ENCODE measurements at places on chromosomes 12 and 14.

- DNase-seq: no peak
These were observed 160.6 kb downstream of the MYRFL start for GRCh38 chr12:69985656-69986055.

- no peak for DNase-seq
These were observed 111.2 kb downstream of the CHST11 start for GRCh38 chr12:104567832-104568486.

DNA sequence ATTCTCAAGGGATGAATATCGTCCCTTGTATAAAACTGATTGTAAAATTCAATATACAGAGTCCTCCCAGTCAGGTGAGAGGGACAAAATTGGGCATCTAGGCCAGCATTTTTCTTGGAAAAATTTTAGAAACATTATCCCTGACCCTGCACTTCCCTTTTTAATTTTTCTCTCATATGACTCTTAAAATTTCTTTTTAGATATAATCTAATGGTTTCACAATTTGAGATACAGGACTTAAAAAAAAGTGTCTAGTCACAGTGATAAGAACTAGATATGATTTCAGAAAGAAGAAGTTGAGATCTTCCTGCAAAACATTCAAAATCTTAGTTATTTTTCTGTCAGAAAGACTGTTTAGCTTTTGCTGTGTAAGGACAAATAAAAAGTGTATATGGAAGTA lies 270.8 kb upstream of the PPFIA2 start:
- no peak for DNase-seq

DNA sequence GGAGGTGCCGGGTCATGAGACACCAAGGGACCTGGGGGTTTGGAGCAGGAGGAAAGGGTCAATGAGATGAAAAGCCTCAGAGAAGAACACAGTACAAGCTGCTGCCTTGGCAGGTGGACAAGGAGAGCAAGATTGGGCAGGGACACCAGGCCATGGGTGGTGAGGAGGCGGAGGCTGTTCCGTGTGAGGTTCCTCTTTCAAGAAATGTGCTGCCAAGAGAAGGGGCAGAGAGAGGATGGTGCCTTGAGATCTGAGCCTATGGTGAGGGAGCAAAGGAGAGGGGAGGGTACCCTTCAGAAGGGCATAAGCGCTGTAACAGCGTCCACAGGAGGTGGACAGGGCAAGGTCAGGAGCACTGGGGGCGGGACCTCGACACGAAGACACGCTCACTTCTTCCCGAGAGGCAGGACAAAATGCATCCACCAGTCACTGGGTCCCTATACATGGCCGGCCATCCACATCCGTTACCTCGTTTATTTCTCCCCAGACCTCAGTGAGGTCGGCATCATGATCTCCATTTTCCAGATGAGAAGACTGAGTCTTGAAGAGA lies 100.2 kb downstream of the B4GALNT3 start:
- DNase-seq: no peak

DNA sequence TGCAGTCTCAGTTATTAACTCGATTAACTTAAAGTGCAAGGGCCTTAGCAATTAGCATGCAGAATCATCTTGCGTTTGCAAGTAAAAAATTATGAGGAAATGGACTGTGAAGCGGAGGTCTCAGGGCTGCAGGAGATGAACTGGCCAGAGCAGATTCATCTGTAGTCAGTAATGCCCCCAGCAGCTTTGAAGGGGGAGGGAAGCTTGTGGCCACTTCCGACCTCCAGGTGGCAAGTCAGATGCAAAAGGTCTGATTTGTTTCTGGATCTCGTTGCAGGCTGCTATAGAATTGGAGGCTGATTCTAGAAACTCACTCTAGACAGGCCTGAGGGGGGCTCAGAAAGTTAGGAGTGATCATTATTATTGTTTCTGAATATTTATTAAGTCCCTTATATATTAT lies 107.4 kb upstream of the RGS6 start:
- DNase-seq: no peak

DNA sequence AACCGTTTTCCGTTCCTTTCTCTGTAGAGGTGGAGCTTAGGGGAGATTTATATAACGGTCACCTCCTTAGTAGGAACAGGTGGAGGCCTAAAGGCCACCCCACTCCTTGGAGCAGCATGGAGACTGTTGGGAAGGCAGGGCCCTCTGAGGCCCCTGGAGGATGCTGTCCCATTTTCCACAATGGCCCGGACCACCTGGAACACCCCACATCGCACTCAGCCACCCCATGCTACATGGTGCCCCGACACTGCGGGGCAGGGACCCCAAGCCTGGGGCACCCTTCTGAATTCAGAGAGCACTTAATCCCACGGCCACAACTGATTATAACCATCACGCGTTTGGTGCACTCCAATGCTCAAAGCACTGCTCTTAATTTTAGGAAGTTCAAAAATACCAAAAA lies 41.4 kb downstream of the C14orf132 start:
- DNase-seq: no peak

GRCh38 chr14:32477396-32477795 lies 148.3 kb downstream of the AKAP6 start:
- no peak for DNase-seq

GRCh38 chr12:122129131-122129530 lies 44.9 kb downstream of the IL31 start:
- no peak for DNase-seq

DNA sequence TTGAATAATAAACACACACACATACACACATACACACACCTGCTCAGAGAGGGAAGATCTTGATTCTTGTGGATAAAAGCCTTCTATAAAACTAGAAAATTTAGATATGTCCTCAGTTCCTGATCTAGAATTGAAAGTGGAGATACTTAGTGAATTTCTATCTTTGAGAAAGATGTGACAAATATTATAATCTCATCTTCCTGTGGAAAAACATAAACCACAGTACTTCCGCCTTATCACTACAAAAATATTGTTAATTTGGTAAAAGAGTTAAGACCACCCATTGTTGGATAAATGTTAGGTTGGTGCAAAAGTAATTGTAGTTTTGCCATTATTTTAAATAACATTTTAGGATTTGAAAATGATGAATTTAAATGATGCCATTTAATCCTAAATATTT lies at the start of gene KLRK1:
Gene KLRK1 (minus strand): TSS at position 138 of the 400 bp plus-strand sequence. CDS start 1,231 bp downstream, outside the sequence.
- no peak for DNase-seq

DNA sequence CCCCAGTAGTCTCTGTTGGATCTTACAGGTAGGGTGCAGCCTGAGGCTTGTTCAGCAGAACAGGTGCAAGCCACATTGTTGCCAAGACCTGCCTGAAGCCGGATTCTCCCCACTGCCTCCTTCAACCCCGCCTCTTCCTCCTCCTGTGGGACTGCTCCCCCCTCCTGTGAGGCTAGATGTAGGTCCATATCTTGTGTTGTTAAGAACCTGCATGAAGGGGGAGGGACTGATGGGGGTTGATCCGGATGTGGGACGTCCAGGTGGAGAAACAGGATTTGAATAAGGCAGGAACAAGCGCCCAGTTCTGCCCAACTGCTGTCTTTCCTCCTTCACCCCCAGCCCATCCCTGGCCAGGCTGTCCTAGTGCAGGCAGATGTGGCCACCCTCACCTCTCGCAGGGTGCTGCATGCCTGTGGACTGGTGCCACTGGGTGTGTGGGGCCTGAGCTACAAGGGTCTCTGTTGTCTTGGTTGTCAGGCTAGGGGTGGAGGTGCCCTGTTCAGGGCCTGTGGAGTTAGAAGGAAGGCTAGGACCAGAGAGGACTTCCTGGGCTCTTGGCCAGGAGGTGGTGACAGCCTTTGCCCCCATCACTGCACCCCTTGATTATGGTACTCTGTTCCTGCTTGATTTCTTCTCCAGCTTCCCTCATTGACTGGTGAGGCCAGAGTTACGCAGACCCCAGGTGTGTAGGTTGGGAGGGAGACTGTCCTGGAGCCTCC lies 1.4 kb downstream of the NR4A1 start:
- peak; percentile 36 for DNase-seq

DNA sequence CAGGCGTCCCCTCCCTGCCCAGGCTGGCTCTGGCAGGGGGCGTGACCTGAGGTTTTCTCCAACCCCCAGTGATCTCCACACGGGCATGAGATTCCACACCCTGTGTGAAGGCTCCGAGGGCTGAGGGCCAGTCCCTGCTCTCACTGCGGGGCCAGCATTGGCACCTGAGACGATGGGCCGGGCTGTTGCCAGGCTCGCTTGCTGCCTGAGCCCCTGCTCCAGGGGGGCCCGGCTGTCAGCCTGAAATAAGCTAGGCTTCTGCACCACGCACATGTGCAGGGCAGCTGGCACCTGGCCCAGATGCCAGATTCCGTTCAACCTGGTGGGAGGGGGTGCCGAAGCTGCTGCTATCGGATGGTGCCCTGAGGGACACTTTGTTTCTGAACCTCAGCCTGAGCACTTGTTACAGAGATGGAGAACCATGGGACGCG lies 196.5 kb upstream of the PRMT8 start:
- DNase-seq: no peak

DNA sequence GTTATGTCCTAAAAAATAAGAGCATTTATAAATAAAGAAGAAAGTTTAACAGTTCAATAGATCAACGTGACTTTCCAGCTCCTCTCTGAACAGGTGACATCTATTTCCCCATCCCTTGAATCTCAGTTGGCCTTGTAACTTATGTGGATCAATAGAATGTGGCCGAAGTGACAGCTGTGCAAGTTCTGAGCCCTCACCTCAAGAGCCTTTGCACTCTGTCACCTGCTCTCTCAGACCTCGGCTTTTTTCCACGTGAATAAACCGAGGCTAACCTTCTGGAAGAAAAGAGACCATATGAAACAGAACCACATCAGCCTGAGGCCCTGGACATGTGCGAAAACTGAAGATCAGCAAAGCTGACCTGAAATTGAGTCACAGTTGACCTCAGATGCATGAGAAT lies 253.0 kb downstream of the DAD1 start:
- no peak for DNase-seq

- no peak for DNase-seq
These were observed 64.0 kb upstream of the WSCD2 start for GRCh38 chr12:108065069-108065468.

- no peak for DNase-seq
These were observed 126.8 kb upstream of the CPSF6 start for GRCh38 chr12:69112616-69113015.

GRCh38 chr12:64740646-64741045 lies 18.6 kb downstream of the GNS start:
- DNase-seq: no peak

GRCh38 chr14:99213527-99213971 lies 58.4 kb downstream of the BCL11B start:
- DNase-seq: no peak

DNA sequence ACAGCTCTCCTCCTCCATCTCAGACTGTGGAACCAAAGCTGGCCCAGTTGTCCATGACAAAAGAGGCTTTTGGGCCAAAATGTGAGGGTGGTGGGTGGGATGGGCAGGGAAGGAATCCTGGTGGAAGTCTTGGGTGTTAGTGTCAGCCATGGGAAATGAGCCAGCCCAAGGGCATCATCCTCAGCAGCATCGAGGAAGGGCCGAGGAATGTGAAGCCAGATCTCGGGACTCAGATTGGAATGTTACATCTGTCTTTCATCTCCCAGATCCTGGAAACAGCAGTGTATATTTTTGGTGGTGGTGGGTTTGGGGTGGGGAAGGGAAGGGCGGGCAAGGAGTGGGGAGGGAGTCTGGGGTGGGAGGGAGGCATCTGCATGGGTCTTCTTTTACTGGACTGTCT lies 11.8 kb upstream of the TAMALIN start:
- no peak for DNase-seq

DNA sequence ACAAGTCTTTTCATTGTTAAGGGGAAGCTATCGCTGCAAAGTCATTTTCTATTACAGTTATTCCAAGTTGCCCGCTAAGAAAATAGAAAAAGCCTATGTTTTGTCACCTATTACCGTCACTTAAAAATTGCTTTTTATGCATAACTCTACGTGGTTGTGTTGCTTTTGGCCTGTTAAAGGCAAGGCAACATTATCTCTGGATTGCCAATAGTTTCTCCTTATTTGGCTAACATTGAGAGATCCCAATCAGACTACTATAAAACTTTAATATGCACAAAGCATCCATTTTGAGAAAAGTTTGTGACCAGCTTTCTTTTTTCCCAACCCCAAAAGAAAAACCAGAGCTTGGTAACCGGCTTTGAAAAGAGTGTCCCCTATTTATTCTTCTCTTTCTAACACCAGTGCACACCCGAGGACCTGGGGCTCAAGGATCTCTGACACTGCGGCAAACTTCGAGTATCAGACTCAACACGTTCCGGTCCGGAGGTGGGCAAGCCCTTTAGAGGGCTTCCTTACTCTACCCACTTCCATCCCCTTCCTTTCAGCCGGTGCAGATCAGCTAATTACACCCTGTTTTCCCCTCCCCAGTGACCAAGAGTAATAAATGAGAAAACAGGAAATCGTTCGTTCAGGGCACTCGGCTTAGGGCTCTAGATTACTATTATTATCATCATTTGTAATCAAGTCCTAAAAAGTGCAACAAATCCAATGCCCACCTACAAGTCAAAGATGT lies 1.2 kb downstream of the PPP1R12A start:
- peak; percentile 42 for DNase-seq

DNA sequence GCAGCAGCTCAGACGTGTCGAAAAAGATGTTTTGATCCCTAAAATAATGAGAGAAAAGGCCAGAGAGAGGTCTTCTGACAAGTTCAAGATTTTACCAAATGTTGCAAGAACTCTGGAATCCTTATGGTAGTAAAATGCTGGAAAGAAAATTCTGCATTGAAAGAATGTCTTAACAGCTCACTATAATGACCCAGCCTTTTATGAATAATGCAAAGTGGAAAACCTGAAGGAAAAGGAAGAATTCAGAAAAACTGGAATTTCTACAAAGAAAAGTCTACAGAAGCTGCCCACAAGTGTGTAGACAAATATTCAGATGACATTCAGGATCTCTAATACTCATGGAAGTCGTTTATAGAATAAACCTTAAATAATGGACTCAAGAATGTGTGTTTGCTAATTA lies 1.8 kb upstream of the CCDC88C start:
- no peak for DNase-seq

DNA sequence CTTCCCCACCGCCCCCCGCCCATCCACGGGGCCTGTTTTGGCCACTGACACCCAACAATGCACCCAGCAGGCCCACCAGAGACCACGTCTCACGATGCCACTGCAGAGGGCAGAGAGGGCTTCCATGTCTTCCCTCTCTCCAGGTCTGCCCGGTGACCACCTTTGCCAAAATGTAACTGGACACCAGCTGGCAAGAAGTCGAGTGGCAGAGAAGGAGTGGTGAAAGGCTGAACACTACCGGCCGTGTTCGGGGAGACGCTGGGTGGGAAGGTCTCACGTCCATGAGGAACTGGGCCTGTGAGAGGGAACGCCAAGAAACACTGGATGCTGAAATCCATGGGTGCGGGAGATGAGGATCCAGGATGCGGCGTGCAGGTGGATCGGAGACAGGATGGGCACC lies 308.2 kb downstream of the ADGRD1 start:
- no peak for DNase-seq

GRCh38 chr14:49768301-49769121 lies 558 bp downstream of the KLHDC2 start:
- DNase-seq: peak; percentile 80

DNA sequence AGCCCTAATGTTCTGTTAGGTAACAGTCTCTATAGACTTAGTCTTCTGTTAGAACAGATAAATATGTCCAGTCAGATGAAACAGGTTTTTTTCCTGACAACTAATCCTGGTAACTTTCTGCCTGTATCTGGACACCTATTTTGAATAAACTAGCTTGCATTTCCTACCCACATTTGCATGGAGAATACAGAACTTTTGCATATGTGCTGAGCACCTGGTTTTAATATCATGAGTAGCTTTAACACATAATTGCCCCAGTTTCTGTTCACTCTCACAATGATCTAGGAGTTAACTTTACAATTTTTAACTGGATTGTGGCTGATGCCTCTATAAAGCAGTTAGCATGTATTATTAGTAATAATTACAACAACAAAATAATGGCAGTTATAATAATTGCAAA lies 111.7 kb downstream of the KTN1 start:
- no peak for DNase-seq

- no peak for DNase-seq
These were observed 46.2 kb downstream of the PAWR start for GRCh38 chr12:79644274-79645234.

- DNase-seq: peak; percentile 74
These were observed 59.0 kb upstream of the ARID2 start for GRCh38 chr12:45670346-45671065.
